ENCODE measurements at places on chromosomes 4 and X.

DNA sequence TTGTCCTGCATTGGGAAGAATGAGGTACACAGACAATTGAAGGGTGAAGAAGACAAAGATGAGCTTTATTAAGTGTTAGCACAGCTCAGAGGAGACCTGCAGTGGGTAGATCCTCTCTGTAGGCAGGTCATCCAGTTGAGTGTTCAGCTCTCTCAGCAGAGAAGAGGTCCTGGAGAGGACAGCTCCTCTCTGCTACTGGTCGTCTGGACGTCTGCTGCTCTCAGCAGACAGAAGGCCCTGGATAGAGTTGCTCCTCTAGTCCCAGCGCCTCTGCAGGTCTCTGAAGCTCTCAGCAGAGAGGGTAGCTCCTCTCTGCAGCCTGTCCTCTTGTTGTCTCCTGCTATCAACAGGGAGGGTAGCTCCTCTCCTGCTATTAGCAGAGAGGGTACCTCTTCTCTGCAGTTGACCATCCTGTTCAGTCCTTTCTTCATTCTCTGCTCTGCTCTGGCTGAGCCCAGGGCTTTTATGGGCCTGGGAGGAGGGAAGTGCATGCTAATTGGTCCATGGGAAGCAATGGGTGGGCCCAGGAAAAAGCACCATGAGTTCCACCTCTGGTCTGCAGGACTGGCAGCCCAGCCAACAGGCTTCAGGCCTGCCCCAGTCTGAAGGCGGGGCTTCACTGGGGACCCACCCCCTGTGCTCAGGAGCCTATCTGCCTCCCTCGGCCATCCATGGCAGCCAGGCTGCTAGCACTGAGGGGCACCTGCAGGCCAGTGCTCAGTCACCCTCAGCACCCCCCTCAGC lies 54.1 kb upstream of the IBSP start:
- ATAC-seq: peak; percentile 45

GRCh38 chr4:38482696-38483095 lies 181.3 kb upstream of the KLF3 start:
- ATAC-seq: no peak

DNA sequence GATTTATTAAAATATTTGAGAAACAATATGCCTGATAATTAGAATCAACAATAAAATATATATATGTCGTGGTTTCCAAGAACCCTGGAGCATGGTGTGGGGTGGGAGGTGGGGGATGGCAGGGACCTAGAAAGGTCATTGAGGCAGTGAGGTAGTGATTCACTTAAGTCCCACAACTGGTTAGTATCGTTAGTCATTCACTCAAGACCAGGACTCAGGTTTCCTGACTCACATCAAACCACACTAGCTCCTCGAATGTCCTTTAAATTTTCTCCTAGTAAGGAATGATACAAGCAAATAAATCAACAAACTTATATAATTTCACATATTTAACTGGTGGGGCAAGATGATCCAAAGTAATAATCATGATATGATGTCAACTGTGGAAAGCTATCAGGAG lies 158.8 kb upstream of the AADAT start:
- ATAC-seq: no peak

DNA sequence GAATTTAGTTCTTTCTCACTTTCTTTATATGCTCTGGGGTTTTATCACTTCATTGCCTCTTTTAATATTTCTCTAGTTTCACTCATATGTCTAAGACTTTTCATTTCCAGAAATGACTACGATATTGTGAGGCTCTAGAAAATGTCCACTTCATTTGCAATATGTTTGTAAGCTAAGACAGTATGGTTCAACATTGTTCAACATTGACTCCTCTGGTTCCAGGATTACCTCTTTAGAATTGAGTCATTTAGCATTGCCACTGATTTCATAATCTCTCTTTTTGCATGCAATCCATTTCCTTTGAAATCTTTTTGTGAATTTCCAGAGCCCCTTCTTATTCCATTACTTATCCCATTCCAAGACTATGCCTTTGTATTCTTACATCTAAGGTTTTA lies 32.3 kb downstream of the BBS12 start:
- no peak for ATAC-seq

- ATAC-seq: no peak
Measured at GRCh38 chr4:41155194-41155830, 59.0 kb downstream of the APBB2 start.

Data from stimulated activated memory B cell treated with anti-CD40 and anti-IgM and Interleukin-4, amounts not matched to agents 10 μg/mL and 1 μg/mL and 100 μg/mL, for 72 hours (primary cell).